Glutamatergic neuron (in vitro differentiated cells): ENCODE measurements at places on chromosomes 13 and 19.

- peak; percentile 86 for DNase-seq
These were observed 18.5 kb downstream of the SLC27A1 start for GRCh38 chr19:17488593-17489391.

GRCh38 chr19:46611776-46612175 lies 10.6 kb downstream of the CALM3 start:
- DNase-seq, result no peak

- DNase-seq, result peak; percentile 38
These were observed 1.6 kb downstream of the R3HDM4 start for GRCh38 chr19:911197-912033.

- DNase-seq, result no peak
These were observed 9.4 kb upstream of the GRAMD1A start for GRCh38 chr19:34990578-34991192.

GRCh38 chr19:36489920-36490415 lies 607 bp upstream of the ZNF566 start:
- DNase-seq, result peak; percentile 81

- DNase-seq, result no peak
These were observed 13.5 kb upstream of the PRR19 start for GRCh38 chr19:42288387-42288786.

GRCh38 chr19:16951529-16951928 lies 62.7 kb downstream of the F2RL3 start:
- no peak for DNase-seq

DNA sequence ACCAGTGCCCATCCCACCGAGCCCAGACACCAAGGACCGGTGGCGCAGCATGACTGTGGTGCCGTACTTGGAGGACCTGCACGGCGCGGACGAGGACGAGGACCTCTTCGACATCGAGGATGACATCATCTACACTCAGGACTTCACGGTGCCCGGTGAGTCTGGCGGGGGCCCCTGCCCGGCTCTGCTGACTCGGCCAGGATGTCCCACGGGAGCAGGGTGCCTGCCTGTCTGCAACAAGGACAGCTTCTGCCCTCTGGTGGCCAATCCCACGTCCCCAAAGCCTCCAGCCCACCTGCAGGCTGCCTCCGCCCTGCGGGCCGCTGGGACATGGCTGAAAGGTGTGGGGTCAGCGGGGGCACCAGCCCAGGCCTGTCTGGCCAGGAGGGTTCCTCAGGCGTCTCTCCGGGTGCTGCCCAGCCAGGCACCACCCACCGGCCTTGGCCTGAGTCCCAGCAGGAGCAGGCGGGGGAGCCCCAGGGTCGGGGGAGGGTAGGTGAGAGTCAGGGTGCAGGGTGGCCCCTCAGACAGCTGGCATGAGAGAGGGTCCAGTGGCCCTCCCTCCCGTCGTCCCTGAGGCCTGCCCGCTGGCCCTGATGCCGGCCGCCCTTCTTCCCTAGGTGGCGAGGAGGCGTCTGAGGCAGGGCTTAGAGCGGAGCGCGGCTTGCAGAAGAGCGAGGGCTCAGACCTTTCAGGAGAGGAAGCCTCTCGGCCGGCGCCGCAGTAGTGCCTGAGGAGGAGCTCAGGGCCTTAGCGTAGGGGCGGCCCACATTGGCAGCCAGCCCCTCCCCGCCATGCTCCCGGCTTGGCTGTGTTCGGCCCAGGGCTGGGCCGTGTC lies 14.6 kb downstream of the CBARP start:
- peak; percentile 81 for DNase-seq

- no peak for DNase-seq
These were observed 269.5 kb downstream of the PCDH20 start for GRCh38 chr13:61146158-61146557.

GRCh38 chr19:56153507-56153906 lies 12.4 kb downstream of the ZNF444 start:
- DNase-seq, result no peak

DNA sequence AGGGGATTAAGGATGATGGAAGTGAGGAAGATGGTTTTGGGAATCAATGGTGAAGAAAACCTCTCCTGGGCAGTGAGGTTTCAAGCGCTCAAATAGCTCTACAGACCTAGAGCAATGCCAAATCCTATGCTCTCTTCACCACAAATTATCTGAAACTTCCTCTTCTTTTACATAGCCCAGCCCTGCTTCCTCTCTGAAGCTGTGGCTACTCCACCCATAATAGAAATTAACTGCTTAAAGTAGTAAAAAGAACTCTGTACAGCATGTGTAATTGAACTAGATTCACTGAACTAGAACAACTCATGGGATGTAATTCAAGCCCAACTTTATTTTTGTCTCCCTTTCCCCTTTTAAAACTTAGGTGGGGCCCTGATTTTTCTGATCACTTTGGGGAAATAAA lies 20.4 kb upstream of the IFT88 start:
- DNase-seq, result no peak

DNA sequence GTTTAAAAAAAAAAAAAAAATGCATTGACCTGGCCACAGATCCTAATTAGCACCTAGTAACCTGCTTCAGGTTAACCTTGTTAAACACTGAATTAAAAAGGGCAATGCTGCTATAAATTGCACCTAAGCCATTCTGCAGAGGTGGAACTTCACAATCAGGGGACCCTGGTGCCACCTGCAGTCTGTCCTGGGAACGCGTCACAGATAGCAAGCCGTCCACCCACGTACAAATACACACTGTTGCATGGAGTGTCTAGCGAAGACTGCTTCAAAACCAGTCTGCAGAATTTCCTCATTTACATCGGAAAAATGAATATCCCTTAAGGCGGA lies 169.3 kb downstream of the COL4A1 start:
- DNase-seq, result no peak

DNA sequence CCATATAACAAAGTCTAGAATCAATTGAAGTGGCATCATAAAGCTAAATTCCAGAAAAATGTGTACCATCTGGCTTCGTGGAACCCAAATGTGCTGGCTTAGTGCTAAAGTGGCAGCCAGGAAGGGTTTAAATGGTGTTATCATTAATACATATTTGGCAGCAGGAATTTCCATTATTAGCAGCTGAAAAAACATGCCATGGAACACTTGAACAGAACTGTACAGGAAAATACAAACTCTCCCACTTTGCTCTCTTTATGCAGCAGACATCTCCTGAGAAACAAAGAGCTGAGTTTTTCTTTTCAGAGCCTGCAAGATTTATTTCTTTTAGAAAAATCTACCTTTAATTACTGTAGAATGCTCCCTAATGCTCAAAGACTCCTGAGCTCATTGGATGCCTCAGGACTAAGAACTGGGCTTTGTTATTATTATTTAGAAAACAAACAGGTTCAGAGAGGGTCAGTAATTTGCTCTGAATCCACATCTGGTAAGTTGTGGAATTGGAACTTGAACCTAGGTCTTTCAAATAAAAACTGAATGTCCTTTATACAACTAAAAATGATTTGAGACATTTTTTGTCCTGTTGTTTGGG lies 179.0 kb downstream of the LACC1 start:
- DNase-seq, result no peak

- no peak for DNase-seq
These were observed 4.2 kb downstream of the WDFY2 start for GRCh38 chr13:51588406-51588949.

GRCh38 chr19:18776288-18776594 lies 14.9 kb downstream of the COMP start:
- DNase-seq, result no peak

DNA sequence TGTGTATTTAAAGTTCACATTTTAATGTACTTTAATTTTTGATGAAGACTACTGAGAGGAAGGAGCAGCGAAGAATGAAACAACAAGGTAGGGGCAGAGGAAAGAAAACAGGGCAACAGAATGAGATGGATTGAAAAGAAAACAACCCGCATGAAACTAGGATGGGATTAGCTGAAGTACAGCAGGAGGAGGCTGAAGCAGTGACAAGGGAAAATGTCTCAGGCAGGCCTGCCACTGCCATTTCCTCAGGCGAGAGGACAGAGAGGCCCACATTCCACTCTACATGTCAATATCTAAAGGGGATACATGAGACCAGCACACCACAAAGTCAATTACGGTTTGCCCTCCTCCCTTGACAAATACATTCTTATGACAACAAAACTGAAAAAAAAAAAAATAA lies 1703.2 kb downstream of the EFNB2 start:
- DNase-seq, result peak; percentile 19

GRCh38 chr19:3213159-3213558 lies 11.3 kb upstream of the CELF5 start:
- no peak for DNase-seq

DNA sequence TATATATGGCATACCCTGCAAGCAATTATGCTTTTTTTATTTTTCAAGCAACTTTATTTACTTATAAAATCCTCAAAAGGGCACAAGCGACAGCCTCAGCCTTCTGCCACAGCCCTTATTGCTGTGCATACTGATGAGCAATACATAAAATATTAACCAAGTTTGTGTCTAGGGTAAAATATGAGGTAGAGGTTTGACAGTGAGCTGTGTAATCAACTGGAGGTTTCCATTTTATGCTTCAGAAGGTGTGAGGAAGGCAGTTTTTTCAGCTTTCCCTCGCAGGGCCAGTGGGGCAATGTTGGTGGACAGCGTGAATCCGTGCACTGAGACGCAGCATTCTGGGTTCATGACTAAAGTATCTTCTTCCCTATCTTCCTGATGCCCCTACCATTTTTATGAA lies 310.4 kb downstream of the IRS2 start:
- no peak for DNase-seq

DNA sequence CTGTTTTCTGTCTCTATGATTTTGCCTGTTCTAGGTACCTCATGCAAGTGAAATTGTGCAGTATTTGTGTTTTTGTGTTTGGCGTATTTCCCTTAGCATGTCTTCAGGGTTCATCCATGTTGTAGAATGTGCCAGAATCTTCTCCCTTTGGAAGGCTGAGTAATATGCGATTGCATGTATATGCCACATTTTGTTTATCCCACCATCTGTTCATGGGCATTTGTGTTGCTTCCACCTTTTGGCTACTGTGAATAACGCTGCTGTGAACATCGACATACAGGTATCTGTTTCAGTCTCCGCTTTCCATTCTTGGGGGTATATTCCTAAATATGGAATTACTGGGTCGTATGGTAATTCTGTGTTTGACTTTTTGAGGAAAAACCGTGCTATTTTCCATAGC lies 190.0 kb downstream of the ATP8A2 start:
- no peak for DNase-seq
